ENCODE measurements at places on chromosomes 2 and 18.

GRCh38 chr18:24381126-24381525 lies 16.5 kb downstream of the OSBPL1A start:
- DNase-seq, result no peak

GRCh38 chr2:82330155-82330554 lies 2025.6 kb upstream of the LRRTM1 start:
- no peak for DNase-seq

DNA sequence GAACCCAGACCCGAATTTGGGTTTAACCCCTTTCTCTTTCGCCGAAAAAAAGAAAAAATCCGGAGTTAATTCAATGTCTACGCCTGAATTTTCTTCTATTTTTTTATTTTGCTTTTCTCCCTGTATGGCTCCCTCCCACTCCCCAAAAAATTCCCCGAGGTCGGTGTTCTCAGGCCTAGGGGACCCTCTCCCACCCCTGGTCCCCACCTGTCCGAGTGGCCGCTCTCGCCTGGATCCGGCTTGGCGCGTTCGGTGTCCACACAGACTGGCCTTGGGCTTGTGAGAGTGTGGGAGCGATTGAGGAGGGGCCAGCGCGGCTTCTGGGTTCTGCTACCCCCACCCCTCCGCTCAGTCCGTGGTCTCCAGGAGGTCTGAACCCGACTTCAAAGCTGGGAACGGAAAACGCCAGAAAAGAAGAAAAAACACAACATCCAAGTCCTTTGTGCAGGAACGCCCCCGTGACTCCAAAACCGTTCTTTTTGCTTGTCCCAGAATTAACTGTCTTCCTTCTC lies 5.7 kb upstream of the EN1 start:
- DNase-seq, result no peak

DNA sequence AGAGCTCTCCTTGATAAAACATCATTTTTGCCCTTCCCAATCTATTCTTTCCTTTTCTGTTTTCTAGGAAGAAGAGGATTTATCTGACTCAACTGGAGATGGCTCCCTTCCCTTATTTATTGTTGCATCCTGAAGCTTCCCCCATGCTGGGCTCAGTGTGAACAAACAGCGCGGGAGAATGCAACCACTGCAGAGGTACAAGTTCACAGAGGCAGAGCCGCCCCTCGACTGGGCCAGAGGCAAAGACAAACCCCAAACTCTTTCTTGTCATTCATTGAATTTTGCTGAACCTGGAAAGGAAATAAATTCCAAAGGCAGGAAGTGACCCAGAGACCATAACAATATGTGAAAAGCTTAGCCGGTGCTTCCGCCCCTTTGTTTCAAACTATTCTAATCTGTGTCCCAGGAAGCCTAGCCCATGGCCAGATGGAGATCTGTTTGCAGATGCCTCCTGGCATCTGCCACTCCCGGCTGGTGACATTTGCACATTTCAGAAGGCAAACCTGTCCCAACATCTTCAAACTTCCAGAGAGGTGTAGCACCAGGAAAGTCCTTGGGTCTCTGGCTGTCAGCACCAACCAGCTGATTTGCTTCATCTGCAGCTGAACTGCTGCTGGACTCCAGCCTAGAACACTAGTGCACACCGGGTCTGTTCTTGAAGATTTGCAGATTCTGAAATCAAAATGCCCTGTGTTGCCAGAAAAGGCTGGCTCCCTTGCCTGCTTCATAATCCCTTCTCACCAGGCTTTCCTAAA lies 79.4 kb upstream of the MAP4K3 start:
- DNase-seq, result no peak

GRCh38 chr2:163471947-163472346 lies 263.9 kb downstream of the FIGN start:
- DNase-seq, result no peak

GRCh38 chr2:238434846-238435751 lies 8.4 kb downstream of the ASB1 start:
- DNase-seq, result no peak

GRCh38 chr2:210063306-210063705 lies 60.9 kb downstream of the RPE start:
- no peak for DNase-seq

- no peak for DNase-seq
Measured at GRCh38 chr2:15906778-15907177, 33.6 kb upstream of the MYCN start.

GRCh38 chr18:48454261-48454757 lies 45.1 kb upstream of the ZBTB7C start:
- no peak for DNase-seq

GRCh38 chr2:100548771-100549170 lies 14.0 kb upstream of the PDCL3 start:
- no peak for DNase-seq

GRCh38 chr2:57160976-57161375 lies 885.6 kb upstream of the VRK2 start:
- DNase-seq, result no peak

- DNase-seq, result peak; percentile 35
Measured at GRCh38 chr2:101516823-101517690, 42.1 kb upstream of the RFX8 start.

- no peak for DNase-seq
Measured at GRCh38 chr2:176542476-176542875, 273.2 kb downstream of the MTX2 start.

GRCh38 chr2:28627722-28628480 lies 123.7 kb upstream of the PPP1CB start:
- no peak for DNase-seq

GRCh38 chr2:168583710-168584521 lies 127.8 kb downstream of the CERS6 start:
- DNase-seq, result peak; percentile 30

All from LoVo (cell line).